CD8-positive, alpha-beta memory T cell (primary cell): ENCODE measurements at places on chromosomes 5 and 9. TPM values are rescaled to one million over a fixed set of nuclear protein-coding genes. Genes with fewer than 3 reads are reported as not detected.

The PLEKHG4B gene
- total RNA-seq: not detected

The PCDHGB3 gene
- total RNA-seq: 0.18 TPM

The IFNA2 gene
- not detected for total RNA-seq

The TCERG1 gene
- total RNA-seq: 99.4 TPM

The STPG3 gene
- total RNA-seq: 0.28 TPM

The KIF27 gene
- 3.2 TPM for total RNA-seq

GRCh38 chr5:180807654-180808414 is 5.2 kb upstream of the MGAT1 start:
- DNase-seq: no peak
- peak overlapping the region; percentile 93 for H3K27ac ChIP-seq
- H3K4me3 ChIP-seq: peak overlapping the region; percentile 87

GRCh38 chr5:178808886-178809285 is 50.9 kb upstream of the ZNF354B start:
- no peaks in the 10 kb centered on the region for H3K4me1 ChIP-seq
- H3K4me3 ChIP-seq: no peak overlapping the region
- no peak for DNase-seq

GRCh38 chr5:91219091-91219802 is 163.9 kb downstream of the ARRDC3 start:
- no peaks in the 10 kb centered on the region for H3K27me3 ChIP-seq
- no peak for DNase-seq
- H3K4me1 ChIP-seq: no peaks in the 10 kb centered on the region
- peak overlapping the region; percentile 26 for H3K27ac ChIP-seq

DNA sequence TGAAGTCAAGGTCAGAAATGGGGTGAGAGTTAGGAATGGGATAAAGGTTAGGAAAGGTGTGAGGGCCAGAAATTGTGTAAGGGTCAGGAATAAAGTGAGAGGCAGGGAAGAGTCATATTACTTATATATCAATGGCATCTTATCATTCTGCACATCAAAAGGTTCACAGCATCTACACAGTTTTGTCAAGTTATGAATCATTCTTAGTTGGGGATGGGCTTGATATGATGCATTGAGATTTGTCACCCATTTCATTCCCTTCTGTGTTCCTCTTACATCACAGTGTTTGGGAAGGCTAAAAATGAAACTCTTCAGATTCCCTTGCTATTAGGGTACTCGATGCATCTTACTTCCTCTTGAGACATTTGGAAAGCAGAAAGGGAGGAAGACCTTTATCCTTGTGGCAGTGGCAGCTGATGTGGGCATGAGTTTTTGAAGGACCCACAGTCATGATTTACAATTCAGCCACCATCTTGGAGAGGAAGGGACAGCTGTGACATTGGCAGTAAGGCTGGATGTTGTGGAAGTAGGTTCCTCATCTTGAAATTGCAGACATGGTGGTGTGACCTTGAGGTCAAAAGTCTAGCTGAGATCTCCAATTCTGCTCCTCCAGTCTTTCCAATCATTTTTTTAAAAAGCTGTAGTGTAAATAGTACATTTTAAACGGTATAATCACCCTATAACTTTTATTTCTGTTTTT is 24.2 kb upstream of the NPR3 start:
- DNase-seq: no peak
- no peaks in the 10 kb centered on the region for H3K36me3 ChIP-seq
- no peaks in the 10 kb centered on the region for H3K27me3 ChIP-seq
- H3K27ac ChIP-seq: no peak overlapping the region

- DNase-seq: peak; percentile 52
- H3K36me3 ChIP-seq: no peaks in the 10 kb centered on the region
- no peak overlapping the region for H3K27ac ChIP-seq
- H3K27me3 ChIP-seq: no peaks in the 10 kb centered on the region
- no peak overlapping the region for H3K4me3 ChIP-seq
Observed at GRCh38 chr9:136629879-136630661, 32.6 kb upstream of the EGFL7 start.

- H3K36me3 ChIP-seq: no peaks in the 10 kb centered on the region
- no peak overlapping the region for H3K4me3 ChIP-seq
- H3K27ac ChIP-seq: no peak overlapping the region
- no peaks in the 10 kb centered on the region for H3K27me3 ChIP-seq
- H3K4me1 ChIP-seq: no peaks in the 10 kb centered on the region
Observed at GRCh38 chr5:54772684-54773083, 212.7 kb downstream of the ESM1 start.

GRCh38 chr9:89621031-89621430 is 16.2 kb downstream of the GADD45G start:
- no peaks in the 10 kb centered on the region for H3K36me3 ChIP-seq
- no peaks in the 10 kb centered on the region for H3K4me1 ChIP-seq
- no peaks in the 10 kb centered on the region for H3K27me3 ChIP-seq
- no peak overlapping the region for H3K27ac ChIP-seq
- no peak overlapping the region for H3K4me3 ChIP-seq

DNA sequence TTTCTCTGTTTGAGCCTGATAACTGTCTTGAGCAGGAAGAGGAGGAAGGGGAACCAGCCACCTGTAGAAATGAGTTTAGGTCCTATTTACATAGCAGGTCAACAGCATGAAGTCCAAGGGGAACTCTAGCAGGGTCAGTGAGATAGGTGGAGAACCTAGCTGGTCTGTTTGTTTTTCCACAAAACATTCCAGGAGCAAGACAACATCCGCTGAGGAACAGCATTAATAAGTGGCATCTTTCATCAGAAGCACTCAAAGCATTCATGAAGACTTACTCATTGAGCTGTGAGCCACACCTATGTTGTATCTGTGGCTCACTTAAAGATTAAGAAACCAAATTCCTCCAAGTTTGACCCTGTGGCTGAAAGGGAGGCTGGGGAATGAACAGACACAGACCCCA is 115.9 kb downstream of the ACTBL2 start:
- no peaks in the 10 kb centered on the region for H3K36me3 ChIP-seq
- H3K27ac ChIP-seq: no peak overlapping the region
- no peak overlapping the region for H3K4me3 ChIP-seq
- H3K27me3 ChIP-seq: no peaks in the 10 kb centered on the region

- H3K4me3 ChIP-seq: no peak overlapping the region
- H3K36me3 ChIP-seq: no peaks in the 10 kb centered on the region
- no peaks in the 10 kb centered on the region for H3K4me1 ChIP-seq
- H3K27ac ChIP-seq: no peak overlapping the region
Observed at GRCh38 chr5:16585041-16585667, 31.6 kb downstream of the RETREG1 start.

- no peak for DNase-seq
- H3K27ac ChIP-seq: no peak overlapping the region
- H3K4me1 ChIP-seq: no peaks in the 10 kb centered on the region
- H3K27me3 ChIP-seq: no peaks in the 10 kb centered on the region
Observed at GRCh38 chr9:13529321-13530104, 250.0 kb upstream of the MPDZ start.

DNA sequence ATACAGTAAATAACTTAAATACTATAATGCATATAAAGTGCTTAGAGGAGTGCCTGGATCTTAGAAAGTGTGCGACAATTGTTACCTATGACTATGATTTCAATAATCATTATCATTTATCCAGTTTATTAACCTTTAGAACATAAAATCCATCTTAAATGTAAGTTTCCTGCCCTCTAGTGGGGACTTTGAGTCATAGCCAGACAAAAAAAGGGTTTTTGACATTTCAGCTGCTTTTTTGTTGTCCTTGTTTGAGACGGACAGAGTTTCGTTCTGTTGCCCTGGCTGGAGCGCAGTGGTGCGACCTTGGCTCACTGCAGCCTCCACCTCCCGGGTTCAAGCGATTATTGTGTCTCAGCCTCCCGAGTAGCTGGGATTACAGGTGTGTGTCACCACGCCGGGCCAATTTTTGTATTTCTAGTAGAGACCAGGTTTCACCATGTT is 9.7 kb upstream of the C9orf152 start:
- no peaks in the 10 kb centered on the region for H3K27me3 ChIP-seq
- H3K36me3 ChIP-seq: no peaks in the 10 kb centered on the region
- no peak overlapping the region for H3K4me3 ChIP-seq
- no peak for DNase-seq

DNA sequence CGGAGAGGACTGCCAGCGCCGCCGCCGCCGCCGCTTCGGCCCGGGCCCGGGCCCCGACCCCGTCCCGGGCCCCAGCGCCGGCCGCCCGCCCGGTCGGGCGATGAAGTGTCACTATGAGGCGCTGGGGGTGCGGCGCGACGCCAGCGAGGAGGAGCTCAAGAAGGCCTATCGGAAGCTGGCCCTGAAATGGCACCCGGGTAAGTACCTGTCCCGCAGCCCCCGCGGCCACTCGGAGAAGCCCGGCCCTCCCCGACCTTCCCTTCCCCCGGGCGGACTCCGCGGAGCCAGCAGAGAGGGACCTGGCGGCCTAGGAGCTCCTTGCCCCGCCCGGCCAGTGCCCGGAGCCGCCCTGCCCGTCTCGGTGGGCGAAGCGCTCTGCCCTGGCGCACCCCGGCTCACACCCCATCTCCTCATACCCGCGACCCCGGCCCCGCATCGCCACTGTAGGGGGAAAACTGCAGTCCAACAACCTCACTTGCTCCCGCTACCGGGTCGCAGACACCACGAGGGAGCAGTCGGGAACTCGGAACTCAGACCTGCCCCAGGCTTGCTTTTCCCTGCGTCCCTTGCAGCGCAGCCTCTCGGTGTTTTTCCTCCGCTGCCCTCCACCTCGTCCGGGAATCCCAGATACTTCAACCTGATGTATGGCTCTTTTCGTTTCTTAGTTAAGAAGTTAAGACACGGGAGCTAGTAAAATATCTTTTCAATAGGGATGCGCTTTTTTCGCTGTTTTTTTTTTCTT is 532 bp downstream of the DNAJC21 start:
- peak overlapping the region; percentile 86 for H3K27ac ChIP-seq
- H3K4me3 ChIP-seq: peak overlapping the region; percentile 86
- H3K4me1 ChIP-seq: peaks cover 23% of the 10 kb centered on the region
- peaks cover 10% of the 10 kb centered on the region for H3K36me3 ChIP-seq
- DNase-seq: peak; percentile 90
- no peaks in the 10 kb centered on the region for H3K27me3 ChIP-seq

GRCh38 chr5:54411176-54411575 is 44.3 kb upstream of the HSPB3 start:
- no peak overlapping the region for H3K4me3 ChIP-seq
- H3K36me3 ChIP-seq: no peaks in the 10 kb centered on the region
- DNase-seq: no peak
- no peaks in the 10 kb centered on the region for H3K4me1 ChIP-seq
- no peaks in the 10 kb centered on the region for H3K27me3 ChIP-seq

DNA sequence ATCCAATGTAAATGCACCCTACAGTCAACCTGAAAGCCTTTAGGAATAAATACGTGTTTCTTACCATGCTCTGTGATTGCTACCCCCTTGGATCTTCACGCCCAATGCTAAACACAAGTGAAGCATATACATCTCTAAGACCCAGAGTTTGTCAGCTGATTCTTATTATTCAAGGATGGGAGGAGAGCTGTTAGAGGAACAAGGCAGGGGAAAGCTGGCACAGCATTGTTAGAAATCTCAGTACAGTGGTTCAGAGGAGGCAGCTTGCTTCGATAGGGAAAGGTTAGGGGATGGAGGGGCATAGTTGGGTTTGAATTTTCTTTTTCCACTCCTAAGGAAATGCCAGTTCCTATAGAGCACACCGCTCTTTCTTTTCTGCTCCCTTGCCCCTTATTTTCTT is 16.7 kb upstream of the TAF11L2 start:
- H3K4me1 ChIP-seq: no peaks in the 10 kb centered on the region
- no peak for DNase-seq
- H3K27me3 ChIP-seq: no peaks in the 10 kb centered on the region
- no peak overlapping the region for H3K27ac ChIP-seq
- no peaks in the 10 kb centered on the region for H3K36me3 ChIP-seq

- no peak overlapping the region for H3K27ac ChIP-seq
- no peaks in the 10 kb centered on the region for H3K27me3 ChIP-seq
- DNase-seq: no peak
- H3K4me1 ChIP-seq: no peaks in the 10 kb centered on the region
- no peak overlapping the region for H3K4me3 ChIP-seq
- H3K36me3 ChIP-seq: no peaks in the 10 kb centered on the region
Observed at GRCh38 chr5:22351178-22351577, 502.0 kb downstream of the CDH12 start.

- H3K36me3 ChIP-seq: no peaks in the 10 kb centered on the region
- no peaks in the 10 kb centered on the region for H3K27me3 ChIP-seq
- peak; percentile 8 for DNase-seq
Observed at GRCh38 chr9:4741365-4742089, 525 bp upstream of the AK3 start.

DNA sequence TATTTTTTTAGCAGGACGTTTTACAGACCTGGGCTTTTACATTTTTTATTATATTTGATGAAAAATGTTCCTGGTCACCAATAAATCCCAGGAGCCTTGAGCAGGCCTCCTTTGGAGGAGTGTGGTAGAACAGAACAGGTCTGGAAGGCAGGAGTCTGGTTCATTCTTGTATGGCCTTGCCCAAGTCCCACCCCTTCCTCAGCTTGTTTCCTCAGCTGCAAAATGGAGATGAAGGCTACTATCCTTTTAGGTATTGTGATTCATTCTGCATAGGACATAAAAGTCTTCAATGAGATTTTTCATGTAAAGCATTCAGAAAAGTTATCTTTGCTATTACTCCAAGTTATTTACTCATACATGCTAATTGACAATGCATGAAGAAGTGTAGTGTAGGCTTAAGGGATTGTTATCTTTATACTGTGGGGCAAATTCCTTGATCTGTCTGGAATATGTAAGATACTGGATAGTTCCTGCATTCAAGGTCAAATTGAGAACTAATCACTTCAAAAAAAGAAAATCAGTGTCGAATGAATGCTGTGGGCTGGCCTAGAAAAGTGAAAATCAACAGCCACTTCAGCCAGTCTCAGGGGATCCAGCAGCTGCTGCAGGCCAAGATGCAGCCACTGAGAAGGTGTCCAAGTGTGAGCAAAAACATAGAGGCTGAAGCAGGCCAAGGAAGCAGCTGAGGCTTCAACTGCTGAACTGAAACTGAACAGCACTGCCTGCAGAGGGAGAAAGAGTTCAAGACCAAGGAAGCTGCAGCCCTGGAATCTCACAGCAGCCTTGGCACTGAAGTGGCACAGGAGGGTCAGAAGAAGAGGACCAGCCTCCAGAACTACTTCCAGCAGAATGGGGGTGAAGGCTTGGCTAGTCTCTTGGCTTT is 15.5 kb upstream of the SLC36A3 start:
- no peaks in the 10 kb centered on the region for H3K36me3 ChIP-seq
- DNase-seq: no peak
- no peaks in the 10 kb centered on the region for H3K4me1 ChIP-seq
- no peak overlapping the region for H3K4me3 ChIP-seq

- H3K27ac ChIP-seq: no peak overlapping the region
- H3K4me1 ChIP-seq: no peaks in the 10 kb centered on the region
- no peaks in the 10 kb centered on the region for H3K36me3 ChIP-seq
- no peak for DNase-seq
- peaks cover 3% of the 10 kb centered on the region for H3K27me3 ChIP-seq
Observed at GRCh38 chr5:10460252-10460906, 18.7 kb downstream of the ROPN1L start.

DNA sequence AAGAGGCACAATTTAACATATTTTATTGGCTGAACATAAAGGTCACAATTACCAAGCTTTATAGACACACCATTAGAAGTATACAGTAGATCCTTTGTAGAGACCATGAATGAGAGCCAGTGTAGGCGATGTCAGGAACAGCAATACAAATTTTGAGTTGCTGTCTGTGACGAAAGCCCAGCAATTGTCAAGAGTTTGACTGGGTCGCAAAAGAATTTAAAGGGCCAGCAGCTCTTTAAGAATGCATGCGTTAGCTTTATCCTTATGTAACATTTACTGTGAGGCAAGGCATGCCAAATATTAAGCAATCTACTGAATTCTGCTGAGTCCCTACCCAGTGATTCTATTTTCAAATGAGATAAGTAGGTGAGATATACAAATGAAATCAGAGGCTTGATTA is 236.9 kb downstream of the ARRDC3 start:
- no peak overlapping the region for H3K4me3 ChIP-seq
- no peaks in the 10 kb centered on the region for H3K4me1 ChIP-seq
- H3K27ac ChIP-seq: no peak overlapping the region
- H3K36me3 ChIP-seq: no peaks in the 10 kb centered on the region
